ENCODE measurements at places on chromosomes 12 and 14.

DNA sequence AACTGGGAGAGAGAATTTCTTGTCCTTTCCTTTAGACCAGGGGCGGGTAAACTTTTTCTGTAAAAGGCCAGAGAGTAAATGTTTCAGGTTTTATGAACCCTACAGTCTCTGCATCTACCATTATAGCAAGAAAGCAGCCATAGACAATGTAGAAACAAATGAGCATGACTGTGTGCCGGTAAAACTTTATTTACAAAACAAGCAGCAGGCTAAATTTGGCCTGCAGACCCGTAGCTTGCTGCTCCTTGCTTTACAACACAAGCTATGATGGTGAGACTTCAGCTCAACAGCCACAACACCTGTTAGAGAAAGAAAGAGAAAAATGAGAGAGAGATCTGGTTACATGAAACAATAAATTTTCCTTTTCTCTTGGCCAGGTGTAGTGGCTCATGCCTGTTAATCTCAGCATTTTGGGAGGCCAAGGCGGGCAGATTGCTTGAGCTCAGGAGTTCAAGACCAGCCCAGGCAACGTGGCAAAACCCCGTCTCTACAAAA lies 4.2 kb upstream of the CDC42BPB start:
- no peak for DNase-seq

DNA sequence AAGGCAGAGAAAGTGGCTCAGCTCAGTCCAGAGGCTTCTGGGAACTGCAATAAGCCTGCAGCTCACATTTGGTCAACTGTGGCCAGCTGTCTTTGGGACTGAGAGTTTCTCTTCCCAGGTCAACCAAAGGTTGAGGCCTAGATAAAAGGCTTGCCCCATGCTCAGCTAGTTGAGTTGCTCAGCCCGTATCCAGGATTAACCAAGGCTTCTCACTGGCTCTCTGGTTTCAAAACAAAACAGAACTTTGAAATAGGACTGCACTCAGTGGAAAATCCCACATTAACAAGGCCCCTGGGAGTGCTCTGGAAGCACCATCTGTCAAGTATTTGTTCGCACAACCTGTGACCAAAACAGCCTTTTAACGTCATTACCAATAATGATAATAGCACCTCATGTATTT lies 40.3 kb upstream of the NUAK1 start:
- peak; percentile 46 for DNase-seq

DNA sequence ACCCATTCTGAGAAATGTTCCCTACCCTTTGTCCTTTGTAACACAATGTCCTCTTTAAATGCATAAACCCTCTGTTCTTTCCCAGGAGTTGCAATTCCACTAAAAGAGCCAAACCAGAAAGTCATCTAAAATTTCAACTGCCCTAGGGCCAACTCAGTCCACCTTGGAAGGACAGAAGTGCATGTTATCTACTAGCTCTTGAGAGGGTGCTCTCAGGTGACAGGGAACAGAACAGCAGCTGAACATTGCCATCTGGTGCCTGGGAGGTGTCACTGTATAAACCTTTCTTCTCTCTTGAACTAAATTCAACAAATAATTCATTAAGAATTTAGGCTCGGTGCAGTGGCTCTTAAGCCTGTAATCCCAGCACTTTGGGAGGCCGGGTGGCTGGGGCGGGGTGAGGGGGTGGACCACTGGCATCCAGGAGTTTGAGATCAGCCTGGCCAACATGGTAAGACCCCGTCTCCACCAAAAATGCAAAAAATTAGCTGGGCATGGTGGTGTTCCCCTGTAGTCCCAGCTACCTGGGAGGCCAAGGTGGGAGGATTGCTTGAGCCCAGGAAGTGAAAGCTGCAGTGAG lies 10.3 kb upstream of the FERMT2 start:
- DNase-seq, result peak; percentile 64

DNA sequence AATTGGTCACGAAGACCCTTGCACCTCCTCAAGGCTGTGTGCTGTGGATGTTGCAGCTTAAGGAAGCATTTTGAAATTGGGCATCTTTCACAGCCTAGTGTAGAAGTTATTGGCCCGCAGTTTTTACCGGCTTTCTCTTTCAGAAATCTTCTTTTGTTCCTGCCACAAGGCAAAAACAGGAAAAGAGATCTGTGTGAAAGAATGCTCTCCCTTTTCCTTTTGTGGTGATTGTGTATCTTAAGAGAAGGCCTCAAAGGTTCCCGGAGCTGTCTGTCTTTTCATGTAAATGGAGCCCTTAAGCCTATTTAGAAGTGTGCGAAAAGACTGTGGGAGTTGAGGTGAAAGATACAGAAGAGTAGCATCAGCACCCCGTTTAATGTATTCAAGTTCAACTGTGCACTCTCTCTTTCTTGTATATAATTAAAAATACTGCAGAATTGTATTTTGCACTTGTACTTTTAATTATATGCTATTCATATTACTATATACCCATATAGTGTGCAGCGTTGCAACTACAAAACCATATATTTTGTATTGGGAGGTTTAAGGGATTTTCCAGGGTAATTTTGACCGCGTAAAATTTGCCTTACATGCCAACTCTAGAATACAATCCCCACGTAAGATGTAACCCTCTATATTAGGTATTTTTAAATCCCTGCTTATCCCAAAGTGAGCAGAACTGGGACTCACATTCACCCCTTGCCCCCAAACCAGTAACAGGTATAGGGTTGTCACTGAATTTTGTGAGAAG lies 441.7 kb downstream of the RAD51B start:
- DNase-seq, result no peak

DNA sequence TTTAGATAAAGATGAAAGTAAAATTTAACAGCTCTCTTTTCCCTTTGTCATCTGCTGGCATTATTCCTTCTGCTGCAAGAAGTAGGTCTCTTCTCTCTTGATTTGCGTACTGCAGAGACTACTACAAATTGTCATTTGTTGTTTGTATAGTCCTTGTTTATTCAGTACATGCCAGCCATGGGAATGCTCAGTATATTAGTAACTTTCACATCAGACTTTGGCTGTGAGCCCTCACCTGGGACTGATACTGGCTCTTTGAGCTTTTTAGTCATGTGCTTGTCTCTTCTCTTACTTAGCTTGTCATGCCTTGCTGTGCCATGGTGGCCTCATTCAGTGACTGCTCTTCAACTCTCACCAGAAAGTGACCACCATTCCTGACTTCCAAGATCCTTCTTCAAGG lies 169.8 kb downstream of the PRKCH start:
- DNase-seq, result no peak

GRCh38 chr12:12323591-12323990 lies 26.5 kb downstream of the MANSC1 start:
- no peak for DNase-seq

GRCh38 chr12:69044887-69045286 lies 111.9 kb upstream of the CPM start:
- DNase-seq, result no peak
